ENCODE measurements at places on chromosomes 6 and 20.

GRCh38 chr20:33507461-33507860, 17.6 kb downstream of the CBFA2T2 start:
- no peak for DNase-seq

DNA sequence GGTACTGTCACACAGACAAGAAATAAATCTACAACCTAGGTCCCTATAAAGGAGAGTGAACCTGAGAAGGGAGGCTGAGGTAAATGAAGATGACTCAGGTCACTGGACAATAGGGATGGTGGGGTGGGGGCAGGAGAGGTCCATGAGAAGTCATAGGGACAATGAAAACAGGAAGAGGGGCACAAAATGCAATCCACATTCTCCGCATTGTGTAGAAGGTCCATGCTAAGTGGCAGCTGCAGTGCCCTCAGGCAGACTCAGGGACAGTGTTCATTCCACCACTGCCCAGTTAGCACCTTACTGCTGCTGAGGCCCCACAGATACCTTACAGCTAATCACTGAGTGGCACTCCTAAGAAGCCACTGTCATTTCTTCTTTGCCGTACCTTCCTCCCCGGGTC, 156.8 kb downstream of the RCAN2 start:
- DNase-seq, result no peak

- DNase-seq, result no peak
Measured at GRCh38 chr6:158160932-158161539, 7.0 kb downstream of the SERAC1 start.

DNA sequence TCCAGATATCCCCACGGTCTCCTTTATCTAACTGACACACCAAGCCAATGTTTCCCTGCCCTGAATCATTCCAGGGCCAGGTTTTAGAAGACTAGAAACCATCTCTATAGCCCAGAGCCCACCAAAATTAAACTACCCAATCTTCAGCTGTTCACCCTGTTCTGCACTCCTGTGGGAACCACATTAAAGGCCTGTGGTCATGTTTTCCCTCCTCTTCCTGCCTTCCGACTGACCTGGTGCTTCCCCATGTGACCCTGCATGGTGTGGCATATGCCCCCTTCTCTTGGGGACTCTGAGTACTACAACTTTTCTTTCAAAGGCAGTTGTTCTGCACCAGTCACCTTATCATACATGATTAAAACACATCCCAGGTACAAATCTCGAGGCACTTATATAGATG, 155.0 kb downstream of the TMEM200A start:
- DNase-seq, result no peak

GRCh38 chr20:24530131-24530680, 60.8 kb downstream of the SYNDIG1 start:
- no peak for DNase-seq
